ENCODE measurements at places on chromosomes 7 and 10.

DNA sequence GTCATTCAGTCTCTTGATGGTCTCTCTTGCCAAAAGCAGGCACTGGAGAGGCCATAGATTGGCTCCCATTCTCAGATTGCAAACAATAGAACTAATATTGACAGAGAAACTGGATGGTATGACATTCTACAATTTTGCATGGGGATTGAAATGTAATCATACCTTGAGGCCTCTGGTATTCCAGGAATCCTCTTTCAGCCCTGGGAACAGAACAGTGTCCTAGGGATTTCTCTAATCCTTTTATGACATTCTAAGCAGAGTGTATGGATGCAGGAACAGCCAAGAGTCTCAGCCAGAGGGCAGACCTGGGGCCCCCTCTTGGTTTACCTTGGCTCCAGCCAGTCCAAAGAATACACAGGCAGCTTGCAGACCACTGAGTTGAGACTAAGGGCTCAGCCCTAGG is 206.4 kb downstream of the KCNMA1 start:
- no peak overlapping the region for H3K27ac ChIP-seq
- H3K36me3 ChIP-seq = no peaks in the 10 kb centered on the region
- H3K4me3 ChIP-seq = no peak overlapping the region

- H3K36me3 ChIP-seq = peaks cover 31% of the 10 kb centered on the region
- peak overlapping the region; percentile 98 for H3K27ac ChIP-seq
- H3K27me3 ChIP-seq = no peaks in the 10 kb centered on the region
These were observed 3.4 kb downstream of the IFRD1 start for GRCh38 chr7:112453505-112454171.

- H3K4me1 ChIP-seq = peaks cover 26% of the 10 kb centered on the region
- H3K27ac ChIP-seq = peak overlapping the region; percentile 22
- no peaks in the 10 kb centered on the region for H3K27me3 ChIP-seq
- no peaks in the 10 kb centered on the region for H3K36me3 ChIP-seq
These were observed 63.8 kb downstream of the ENTPD1 start for GRCh38 chr10:95819620-95820329.

DNA sequence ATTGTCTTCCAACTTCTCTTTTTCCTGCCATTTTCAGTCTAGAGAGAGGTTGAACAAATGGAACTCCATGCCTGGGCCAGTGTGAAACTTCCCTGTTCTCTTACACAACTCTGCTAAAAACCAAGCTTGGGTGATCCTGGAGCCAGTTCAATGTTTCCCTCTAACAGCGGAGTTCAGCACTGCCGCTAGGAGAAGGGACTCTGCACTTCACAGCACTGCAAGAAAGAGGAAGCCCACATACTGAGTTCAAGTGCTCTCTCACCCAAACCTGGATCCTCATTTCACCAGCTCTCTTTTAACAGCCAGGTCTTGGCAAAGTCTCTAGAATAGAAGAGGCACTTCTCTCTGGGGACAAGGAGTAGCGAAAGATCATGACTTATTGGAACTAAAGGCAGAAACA is 18.8 kb downstream of the FOXI2 start:
- H3K27me3 ChIP-seq = peaks cover 40% of the 10 kb centered on the region
- no peak overlapping the region for H3K4me3 ChIP-seq
- DNase-seq = no peak
- H3K36me3 ChIP-seq = no peaks in the 10 kb centered on the region
- no peaks in the 10 kb centered on the region for H3K4me1 ChIP-seq

DNA sequence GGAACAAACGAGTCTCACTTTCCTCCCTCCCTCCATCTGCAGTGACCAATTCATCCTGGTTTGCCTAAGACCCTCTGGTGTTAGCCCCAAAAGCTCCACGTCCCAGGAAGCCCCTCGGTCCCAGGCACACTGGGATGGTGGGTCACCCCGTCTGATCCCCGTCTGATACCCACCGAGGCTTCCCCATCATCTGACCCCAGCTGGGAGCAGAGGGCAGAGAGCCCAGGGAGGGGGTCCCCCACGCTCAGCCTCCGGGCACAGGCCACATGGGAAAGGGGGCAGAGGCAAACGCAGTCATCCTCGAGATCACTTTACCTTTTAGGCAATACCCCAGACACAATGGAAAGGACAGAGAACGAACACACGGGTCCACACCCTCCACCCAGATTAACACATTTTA is 291.6 kb upstream of the PPP2R2D start:
- no peaks in the 10 kb centered on the region for H3K4me1 ChIP-seq
- H3K4me3 ChIP-seq = no peak overlapping the region
- H3K27me3 ChIP-seq = peaks cover 34% of the 10 kb centered on the region
- H3K27ac ChIP-seq = no peak overlapping the region
- no peak for DNase-seq

DNA sequence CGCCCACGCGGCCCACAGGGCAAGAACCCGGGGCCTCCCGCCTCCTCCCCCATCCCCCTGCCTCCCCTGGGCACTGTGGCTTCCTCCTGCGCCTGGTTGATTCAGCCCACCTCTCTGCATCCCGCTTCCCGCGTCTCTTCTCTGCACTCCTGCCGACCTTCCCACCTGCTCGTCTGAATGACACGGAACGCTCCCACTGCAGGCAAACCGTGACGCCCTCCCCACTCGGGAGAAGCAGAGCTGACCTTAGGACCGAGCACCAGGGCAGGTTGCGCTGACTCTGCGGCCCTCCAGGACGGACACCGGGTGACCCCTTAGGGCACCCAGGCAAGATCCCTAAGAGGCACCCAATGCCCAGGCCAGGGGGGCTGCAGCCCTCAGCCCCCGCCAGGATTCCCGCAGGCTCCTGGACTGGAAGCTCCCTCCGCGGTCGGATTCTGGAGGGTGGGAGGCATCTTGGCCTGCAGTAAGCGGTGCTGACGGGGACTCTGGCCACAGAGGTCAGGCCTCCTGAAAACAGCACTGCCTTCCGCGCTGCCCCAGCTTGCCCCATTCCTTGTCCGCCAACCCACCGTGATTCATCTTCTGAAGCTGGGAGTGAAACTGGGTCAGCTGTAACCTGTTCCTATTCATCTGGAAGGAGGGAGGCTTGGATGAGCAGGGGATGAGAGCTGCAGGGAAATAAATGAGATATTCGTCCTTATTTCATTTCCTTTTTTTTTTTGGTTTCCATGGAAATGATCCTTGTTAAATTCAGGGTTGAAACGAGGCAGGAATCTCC is 990 bp downstream of the CALML3 start:
- H3K4me1 ChIP-seq = no peaks in the 10 kb centered on the region
- no peaks in the 10 kb centered on the region for H3K27me3 ChIP-seq
- DNase-seq = no peak
- H3K36me3 ChIP-seq = no peaks in the 10 kb centered on the region
- H3K27ac ChIP-seq = no peak overlapping the region

- peaks cover 44% of the 10 kb centered on the region for H3K4me1 ChIP-seq
- no peak for DNase-seq
- no peaks in the 10 kb centered on the region for H3K27me3 ChIP-seq
- H3K4me3 ChIP-seq = no peak overlapping the region
These were observed 265.1 kb downstream of the ZEB1 start for GRCh38 chr10:31584098-31584631.

GRCh38 chr10:89469517-89469916 is 55.1 kb downstream of the IFIT5 start:
- no peaks in the 10 kb centered on the region for H3K36me3 ChIP-seq
- no peaks in the 10 kb centered on the region for H3K27me3 ChIP-seq
- DNase-seq = no peak
- H3K27ac ChIP-seq = no peak overlapping the region
- no peak overlapping the region for H3K4me3 ChIP-seq
- H3K4me1 ChIP-seq = peaks cover 41% of the 10 kb centered on the region

GRCh38 chr7:149824748-149825566 is 13.2 kb upstream of the ZNF862 start:
- H3K27me3 ChIP-seq = no peaks in the 10 kb centered on the region
- H3K4me3 ChIP-seq = no peak overlapping the region
- no peak for DNase-seq
- H3K4me1 ChIP-seq = no peaks in the 10 kb centered on the region

GRCh38 chr10:2700626-2701305 is 366.6 kb upstream of the PFKP start:
- H3K4me1 ChIP-seq = no peaks in the 10 kb centered on the region
- no peak overlapping the region for H3K4me3 ChIP-seq
- DNase-seq = no peak

DNA sequence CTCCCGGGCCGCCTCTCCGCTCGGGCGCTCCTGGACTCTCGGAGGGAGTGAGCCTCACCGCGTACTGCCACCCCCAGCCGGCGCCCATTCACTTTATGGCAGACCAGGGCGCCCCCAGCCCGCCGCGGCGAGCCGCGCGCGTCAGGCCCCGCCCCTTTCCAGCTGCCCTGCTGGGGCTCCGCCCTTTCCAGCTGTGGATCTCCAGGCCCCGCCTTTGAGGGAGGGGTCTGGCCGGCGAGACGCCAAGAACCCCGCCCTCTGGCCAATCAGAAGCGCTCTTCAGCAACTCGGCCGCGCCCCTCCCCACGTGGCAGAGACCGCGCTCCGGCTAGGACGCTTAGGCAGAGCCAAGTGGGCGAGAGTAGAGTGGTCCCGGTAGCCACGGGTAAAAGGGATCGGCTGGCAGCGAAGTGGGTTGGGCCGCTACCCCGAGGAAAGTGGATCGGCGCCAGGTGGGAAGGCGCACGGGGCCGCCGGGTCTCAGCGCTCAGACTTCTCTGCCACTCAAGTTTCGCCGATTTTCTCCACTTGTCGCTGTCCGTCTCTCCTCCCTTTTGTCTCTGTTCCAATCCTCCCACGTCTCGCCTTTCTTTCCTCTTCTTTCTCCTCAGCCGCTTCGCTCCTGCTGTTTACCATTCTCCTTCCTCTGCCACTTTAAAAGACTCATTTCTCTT is at the start of gene PITX3:
TSS of gene PITX3 (minus strand) at position 69 of the 674 bp plus-strand sequence. CDS start 9,432 bp downstream, outside the sequence.
- peak within 1 kb of the TSS; percentile 49 for H3K27ac ChIP-seq
- H3K36me3 ChIP-seq = no peaks in the 10 kb centered on the region
- peaks cover 47% of the 10 kb centered on the region for H3K4me1 ChIP-seq
- H3K4me3 ChIP-seq = peak within 1 kb of the TSS; percentile 81
- peak; percentile 94 for DNase-seq

- H3K4me1 ChIP-seq = peaks cover 12% of the 10 kb centered on the region
- no peak overlapping the region for H3K4me3 ChIP-seq
- DNase-seq = no peak
- H3K36me3 ChIP-seq = no peaks in the 10 kb centered on the region
- H3K27me3 ChIP-seq = peaks cover 27% of the 10 kb centered on the region
These were observed 129.1 kb upstream of the ITGB1 start for GRCh38 chr10:33087152-33087551.

- no peak for DNase-seq
- H3K4me1 ChIP-seq = peaks cover 16% of the 10 kb centered on the region
- no peaks in the 10 kb centered on the region for H3K27me3 ChIP-seq
- H3K27ac ChIP-seq = no peak overlapping the region
These were observed 4.6 kb downstream of the NET1 start for GRCh38 chr10:5416981-5417380.

DNA sequence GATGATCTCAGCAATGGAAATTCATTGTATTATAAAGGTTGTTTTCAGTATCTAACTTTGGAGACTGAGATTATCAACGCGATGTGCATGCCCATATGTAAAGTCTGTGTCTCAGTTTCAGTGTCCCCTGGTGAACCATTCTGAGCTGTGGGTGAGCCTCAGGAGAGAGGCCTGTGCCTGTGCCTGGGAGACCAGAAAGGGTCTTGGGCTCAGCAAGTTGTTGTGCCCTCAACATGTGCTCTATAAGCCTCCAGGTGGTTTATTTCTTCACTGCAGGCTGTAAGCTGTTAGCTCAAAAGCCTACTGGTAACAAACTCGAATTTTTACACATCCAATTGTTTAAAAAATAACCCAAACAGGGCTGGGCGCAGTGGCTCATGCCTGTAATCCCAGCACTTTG is 151.9 kb downstream of the PKD1L1 start:
- H3K36me3 ChIP-seq = no peaks in the 10 kb centered on the region
- no peak overlapping the region for H3K4me3 ChIP-seq
- H3K27me3 ChIP-seq = no peaks in the 10 kb centered on the region
- H3K27ac ChIP-seq = no peak overlapping the region

DNA sequence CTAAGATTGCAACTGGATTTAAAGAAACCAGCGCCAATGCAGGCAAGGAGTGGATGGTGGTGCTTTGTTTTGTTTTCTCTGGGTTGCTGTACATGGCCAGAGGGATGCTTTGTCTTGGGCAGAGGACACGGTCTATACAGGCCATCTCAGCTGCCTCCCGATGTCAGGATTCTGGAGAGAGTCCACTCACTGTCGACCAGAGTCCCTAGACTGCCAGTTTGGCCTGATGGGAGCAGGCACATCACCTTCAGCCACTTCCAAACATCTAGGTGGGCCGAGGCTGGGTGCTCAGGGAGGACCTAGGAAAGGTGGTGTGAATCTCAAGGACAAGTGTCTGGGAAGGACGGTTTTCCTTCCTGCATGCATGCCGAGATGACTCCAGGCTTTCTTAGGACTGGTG is 152.1 kb downstream of the BUB3 start:
- no peaks in the 10 kb centered on the region for H3K27me3 ChIP-seq
- H3K36me3 ChIP-seq = no peaks in the 10 kb centered on the region
- DNase-seq = no peak
- no peak overlapping the region for H3K27ac ChIP-seq

DNA sequence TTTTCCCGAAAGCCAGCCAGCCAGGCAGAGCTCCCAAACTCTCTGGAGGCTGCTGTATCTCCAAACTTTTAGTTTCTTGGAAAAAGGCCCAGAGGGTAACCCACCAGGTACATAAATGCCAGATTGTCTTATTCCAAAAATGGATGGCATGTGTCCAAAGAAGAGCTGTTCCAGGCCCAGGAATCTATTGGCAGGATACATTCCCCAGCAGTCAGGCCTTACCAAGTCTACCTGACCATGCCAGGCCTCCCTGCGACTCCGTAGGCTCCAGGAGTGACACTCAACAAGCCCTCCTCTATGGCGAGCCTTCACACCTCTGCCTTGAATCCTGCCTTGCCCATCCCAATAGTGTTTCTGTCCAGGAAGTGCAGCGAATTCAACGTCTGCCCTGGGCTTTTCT is 95.6 kb downstream of the GRB10 start:
- no peak for DNase-seq
- H3K36me3 ChIP-seq = peaks cover 6% of the 10 kb centered on the region
- H3K27me3 ChIP-seq = no peaks in the 10 kb centered on the region

GRCh38 chr10:102583435-102584417 is 60.6 kb upstream of the TRIM8 start:
- DNase-seq = peak; percentile 82
- H3K27ac ChIP-seq = no peak overlapping the region
- peaks cover 25% of the 10 kb centered on the region for H3K4me1 ChIP-seq
- no peaks in the 10 kb centered on the region for H3K36me3 ChIP-seq
- H3K27me3 ChIP-seq = no peaks in the 10 kb centered on the region

All from left ventricle myocardium inferior (tissue), 1 donor.